ENCODE measurements at places on chromosomes 1 and 21.
A peak's percentile ranks its signal among the peaks of the same experiment; 100 is the strongest.

DNA sequence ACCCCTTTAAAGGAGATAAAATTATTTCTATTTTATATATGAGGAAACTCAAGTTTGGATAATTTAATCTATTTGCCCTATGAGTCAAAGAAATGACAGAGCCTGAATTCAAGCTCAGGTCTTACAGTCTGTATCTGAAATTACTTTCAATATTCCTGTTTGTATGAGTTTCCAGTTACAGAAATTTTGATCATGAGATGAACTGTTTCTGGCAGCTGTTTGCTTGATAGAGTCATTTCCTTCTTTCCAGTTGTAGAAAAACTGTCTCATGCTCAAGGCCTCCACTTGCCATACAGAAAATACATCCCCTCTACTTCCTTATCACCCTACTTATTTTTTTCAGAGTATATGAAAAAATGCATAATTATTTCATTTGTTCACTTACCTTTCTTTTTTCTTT, 87.6 kb downstream of the PTPRC start:
- no peak for DNase-seq

DNA sequence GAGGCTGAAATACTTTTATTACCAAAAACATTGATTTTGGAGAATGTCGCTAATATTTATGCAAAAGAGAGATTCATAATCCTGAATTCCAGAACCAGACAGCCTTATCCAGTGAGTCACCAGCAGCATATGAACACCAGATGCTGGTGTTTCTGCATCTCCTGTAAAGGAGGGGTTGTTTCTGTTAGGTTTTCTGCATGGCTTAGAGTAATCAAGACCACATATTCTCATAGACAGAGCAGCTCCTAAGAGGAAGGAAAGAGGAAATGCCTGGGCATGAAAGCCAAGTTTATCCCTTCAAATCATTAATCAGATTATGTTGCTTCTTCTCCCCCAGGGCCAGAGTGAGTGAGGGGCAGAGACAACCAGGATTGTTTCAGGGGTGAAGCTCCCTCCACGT, 86.2 kb downstream of the NGF start:
- no peak for DNase-seq

DNA sequence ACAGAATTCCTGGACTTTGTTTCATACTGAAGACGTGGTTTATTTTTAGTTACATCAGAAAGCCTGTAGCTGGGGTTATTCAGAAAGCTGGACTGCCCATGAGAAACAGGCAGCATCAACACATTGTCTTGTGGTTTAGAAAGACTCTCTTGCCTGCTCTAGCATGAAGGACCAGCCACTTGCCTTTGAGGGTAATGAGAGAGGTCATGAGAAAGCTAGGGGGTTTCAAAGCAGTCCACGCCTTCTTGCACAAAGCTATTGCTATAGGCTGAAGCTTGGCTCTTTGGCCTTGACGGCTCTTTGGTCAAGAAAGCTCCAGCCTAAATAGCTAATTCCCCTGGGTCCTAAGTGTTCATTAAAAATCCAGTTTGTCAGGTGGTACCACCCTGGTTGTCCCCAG, 208.1 kb downstream of the PRDM2 start:
- DNase-seq = no peak

- DNase-seq = no peak
Observed at GRCh38 chr1:110638556-110638955, 32.4 kb upstream of the KCNA2 start.

DNA sequence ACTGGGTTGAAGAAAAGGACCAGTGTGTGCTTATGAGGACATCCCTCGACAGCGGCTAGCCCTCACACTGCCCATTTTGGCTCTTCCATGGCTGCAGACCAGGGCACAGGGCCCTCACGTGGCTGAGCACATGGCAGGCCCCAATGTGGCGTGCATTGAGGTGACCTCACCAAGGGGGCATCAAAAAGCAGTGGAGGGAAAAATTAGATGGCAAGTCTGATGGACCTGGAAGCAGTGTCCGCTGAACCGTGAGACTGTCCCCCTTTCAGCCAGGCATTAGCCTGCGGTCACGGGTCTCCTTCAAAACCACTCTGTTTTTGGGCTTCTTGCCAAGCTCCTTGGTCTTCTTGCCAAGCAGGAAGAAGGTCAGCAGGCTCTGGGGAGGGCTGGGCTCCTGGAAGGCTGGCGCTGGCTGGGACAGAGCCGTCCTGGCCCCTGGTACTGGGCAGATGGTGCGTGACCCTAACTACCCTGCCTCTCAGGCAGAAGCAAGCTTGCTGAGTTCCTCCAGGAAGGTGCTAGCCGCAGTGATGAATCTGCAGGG, 30.8 kb downstream of the TRIM67 start:
- DNase-seq = peak; percentile 73

- no peak for DNase-seq
Observed at GRCh38 chr1:117128323-117129079, 7.0 kb upstream of the TRIM45 start.

DNA sequence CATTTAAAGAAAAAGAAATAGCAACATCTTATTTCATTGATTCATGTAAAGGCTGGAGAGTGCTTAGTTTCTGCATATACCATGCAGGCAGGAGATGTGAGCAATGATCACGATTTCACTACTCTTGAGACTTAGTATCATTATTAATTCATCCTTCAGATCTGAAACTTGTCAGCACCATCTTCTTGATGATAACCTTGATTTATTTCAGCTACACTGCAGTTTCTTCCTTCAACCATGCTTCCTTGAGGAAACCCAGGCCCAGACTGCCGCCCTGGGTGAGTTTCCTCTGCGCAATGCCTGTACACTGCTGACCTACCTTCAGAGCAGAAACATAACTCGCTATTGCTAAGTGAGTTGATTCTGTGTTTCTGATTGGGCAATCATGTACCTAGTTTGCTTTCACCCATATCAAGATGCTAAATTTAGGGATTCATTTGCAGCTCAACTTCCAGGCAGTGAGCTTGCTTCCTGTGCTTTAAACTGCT, 13.5 kb upstream of the BCL10 start:
- DNase-seq = no peak

GRCh38 chr1:44693900-44694299, 19.4 kb downstream of the ARMH1 start:
- no peak for DNase-seq

DNA sequence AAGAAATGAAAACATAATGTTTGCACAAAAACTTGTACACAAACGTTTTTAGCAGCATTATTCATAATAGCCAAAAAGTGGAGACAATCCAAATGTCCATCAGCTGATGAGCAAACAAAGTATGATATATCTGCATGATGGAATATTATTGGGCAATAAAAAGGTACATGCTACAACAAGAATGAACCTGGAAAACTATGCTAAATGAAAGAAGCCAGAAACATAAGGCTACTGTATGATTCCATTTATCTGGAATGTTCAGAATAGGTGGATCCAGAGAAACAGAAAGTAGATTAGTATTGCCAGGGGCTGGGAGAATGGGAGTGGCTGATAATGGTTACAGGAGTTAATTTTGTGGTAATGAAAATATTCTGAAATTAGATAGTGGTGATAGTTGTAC, 19.0 kb downstream of the FBXO28 start:
- DNase-seq = no peak

DNA sequence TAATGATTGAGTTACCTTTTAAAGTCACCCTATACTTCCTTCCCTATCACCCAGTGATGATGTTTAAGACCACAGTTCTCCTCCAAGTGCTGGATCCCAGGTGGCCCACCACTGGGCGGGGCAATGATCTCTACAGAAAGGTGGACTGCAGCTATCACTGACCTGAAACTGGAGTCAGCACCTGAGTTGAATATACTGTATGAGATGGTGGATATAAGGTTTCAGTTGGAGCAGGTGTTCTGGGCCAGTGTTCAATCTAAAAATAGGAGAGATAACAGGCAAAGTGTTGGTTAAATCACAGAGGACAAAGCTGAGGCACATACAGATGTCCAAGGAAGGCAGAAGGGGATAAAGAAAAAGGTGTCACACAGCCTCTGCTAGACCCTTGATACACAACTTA, 96.6 kb downstream of the SIPA1L2 start:
- no peak for DNase-seq

DNA sequence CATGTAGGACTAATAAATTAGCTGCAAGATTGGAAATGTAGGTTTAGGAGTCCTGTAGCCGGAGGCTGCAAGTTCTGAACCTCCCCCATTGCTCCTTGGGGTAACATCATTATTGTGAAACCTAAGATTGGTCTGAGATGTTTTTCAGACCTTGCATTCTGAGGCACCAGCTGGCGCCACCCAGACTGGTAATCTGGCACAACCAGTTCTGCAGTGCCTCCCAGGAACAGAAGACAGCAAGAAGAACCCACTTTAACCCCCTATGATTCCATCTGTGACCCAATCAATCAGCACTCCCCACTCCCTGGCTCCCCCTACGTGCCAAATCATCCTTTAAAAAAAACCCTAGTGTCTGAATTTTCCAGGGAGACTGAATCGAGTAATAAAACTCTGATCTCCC, 11.6 kb upstream of the DNAJC6 start:
- DNase-seq = no peak

DNA sequence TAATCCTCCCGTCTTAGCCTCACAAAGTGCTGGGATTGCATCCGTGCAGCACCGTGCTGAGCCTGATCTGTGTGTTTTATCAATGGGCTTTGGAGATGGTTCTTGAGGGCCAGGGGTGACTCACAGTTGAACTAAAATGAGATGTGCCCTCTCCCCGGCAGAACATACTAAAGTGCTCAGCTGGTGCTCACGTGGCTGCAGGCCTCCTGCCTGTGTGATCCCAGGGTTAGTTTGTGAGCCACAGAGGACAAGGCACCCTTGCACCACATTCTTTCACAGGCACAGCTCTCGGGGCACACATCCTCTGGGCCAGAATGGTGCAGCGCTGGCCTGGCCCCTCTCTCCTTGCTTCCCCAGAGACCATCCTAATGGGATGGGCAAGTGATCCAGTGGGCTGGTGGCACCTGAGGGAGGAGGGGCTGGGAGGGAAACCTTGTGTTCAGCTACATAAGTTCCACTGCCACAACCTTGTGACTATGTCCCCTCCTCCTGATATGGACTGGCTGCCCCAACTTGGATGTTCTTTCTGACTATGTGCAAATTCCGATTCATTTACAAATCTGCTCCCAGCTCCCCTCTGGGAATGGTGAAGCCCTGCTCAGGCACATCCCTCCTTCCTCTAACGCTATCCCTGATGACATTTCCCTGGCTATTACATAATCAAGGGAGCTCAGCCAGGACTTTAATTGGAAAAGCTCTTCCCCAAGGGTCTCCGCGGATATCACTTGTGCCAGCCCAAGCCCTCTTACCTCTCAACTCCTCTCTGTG, 197.0 kb upstream of the EDN2 start:
- DNase-seq = no peak

DNA sequence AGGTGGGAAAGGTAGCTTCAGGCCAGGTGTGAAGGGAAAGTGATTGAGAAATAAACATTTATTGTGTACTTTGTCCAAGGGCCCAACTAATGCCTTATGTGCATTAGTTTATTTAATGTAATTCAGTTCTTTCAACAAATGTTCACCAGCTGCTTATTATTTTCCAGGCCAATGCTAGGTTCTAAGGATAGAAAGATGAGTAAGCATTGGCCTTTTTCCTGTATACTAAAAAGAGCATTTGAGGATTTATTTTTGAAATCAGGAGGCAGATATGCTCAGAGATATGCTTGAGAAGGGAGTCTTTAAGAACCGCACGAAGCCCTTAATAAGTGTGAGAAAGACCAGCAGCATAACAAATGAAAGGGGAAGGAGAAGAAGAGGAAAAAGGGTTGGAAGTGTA, 32.0 kb downstream of the CLCA1 start:
- DNase-seq = no peak

DNA sequence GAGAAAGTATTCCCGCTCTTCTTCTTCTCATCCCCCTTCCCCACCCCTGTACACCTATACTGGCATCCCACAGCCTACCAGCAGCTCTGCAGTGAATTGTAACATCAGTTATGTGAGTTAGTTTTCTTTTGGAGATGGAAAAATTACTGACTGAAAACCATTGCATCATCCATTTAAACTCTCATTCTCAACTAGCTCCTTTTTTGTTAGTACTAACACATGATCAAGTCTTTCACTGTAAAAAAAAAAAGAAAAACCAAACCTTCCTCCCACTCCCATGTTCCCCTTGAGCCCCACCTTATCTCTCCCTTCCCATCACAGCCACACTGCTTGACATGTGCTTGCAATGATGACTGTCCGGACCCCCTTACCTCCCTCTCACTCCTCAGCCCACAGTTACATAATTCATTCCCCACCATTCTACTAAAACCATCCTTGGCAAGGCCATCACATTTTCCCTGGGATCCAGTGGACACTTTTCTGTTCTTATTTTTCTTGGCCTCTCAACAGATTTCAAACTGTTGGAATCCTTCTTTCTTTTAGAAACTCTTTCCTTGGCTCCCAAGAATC, 23.2 kb upstream of the RAVER2 start:
- DNase-seq = no peak

- no peak for DNase-seq
Observed at GRCh38 chr1:62882201-62883104, 98.5 kb downstream of the ATG4C start.

GRCh38 chr21:34800797-34801518, 132.2 kb downstream of the CLIC6 start:
- no peak for DNase-seq
